ENCODE measurements at places on chromosomes 2 and 18.

DNA sequence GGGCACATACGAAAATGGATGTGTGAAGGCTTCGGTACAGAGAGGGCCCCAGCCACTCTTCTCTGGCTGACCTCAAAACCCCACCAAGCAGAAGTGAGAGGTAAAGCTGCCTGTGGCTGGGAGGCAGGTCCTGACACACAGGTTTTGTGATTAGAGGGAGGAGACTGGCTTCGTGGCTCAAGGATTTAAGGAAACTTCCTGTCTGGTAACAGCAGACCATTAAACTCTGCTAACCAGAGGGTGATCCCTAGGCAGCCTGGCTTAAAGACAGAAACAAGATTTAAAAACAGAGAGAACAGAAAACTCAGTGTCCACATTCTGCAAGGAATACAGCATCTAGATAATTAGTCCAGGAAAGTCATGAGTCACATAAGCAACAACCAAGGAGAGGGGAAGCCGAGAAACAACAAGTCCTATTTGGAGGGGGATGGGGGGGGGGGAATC, 101.9 kb downstream of the NFATC1 start:
- DNase-seq: no peak

DNA sequence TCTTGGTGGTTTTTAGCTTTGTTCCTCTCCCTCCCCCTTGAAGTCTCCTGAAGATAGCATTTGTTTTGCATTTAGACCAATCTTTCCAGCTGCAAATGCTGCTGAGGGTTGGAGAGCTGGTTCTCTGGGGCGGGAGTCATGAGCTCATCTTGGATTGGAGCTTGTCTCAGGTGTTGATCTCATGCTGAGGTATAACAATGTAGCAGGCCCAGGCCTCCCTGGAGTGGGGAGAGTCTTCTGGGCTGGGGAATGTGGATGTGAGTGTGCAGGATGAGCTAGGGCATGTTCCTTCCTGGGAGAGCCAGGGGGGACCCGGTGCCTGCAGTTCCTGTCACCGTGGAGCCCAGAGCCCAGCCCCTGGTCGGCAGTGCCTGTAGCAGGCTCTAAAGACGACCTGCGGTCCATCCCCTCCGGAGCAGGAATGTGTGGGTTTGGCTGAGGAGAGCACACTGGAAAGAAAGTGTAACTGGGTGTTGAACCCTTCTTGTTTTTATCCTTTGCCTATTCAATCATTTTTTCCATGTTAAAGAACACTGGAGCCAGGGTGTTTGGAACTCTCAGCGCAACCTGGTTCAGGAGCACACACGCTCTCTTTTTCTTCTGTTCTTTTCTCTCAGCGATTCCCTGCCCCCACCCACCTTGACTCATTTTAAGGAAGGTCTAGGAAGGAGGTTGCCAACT, 2.7 kb downstream of the ZNF532 start:
- no peak for DNase-seq

GRCh38 chr18:58632552-58632951, 3.7 kb upstream of the ALPK2 start:
- DNase-seq: no peak

- DNase-seq: no peak
Observed at GRCh38 chr2:33013684-33014110, 66.9 kb downstream of the LTBP1 start.

DNA sequence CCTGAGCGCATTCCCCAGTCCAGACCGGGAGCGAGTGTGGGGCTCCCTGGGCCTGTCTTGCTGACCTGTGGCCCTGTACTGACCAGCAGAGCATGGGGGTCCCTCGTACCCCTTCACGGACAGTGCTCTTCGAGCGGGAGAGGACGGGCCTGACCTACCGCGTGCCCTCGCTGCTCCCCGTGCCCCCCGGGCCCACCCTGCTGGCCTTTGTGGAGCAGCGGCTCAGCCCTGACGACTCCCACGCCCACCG, 5.3 kb downstream of the NEU4 start:
- DNase-seq: no peak

GRCh38 chr2:159326569-159327255, 40.2 kb upstream of the WDSUB1 start:
- no peak for DNase-seq

DNA sequence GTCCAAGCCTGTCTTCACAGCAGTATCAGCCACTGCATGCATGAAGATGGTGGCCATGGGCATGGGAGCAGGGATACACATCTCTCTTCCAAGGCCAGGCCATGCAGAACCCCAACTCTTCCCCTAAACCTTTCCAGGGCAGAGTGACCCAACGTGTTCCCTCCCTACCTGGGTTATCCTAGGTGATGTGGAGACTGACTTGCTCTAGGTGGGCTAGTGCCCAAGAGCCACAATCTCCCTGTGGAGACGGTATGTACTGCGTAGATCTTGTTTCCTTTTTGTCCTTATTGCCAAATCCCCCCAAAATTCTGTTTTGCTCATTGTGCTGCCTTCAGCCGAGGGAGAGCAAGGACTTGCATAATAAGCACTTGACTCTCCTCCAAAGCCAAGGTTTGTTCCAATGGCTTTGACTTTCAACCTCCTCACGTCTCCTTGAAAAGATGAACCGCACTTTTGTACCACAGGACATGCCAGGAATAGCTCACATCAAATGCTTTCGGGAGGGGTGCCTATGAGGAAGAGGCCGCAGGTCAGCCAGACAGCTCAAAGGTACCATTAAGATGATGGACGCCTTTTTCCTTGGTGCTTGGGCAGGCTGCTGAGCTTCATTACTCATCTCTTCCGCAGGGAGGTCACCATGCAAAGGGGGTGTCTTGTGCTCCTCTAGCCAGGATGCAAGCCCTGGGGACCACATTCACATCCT, 76.2 kb upstream of the GLI2 start:
- no peak for DNase-seq

DNA sequence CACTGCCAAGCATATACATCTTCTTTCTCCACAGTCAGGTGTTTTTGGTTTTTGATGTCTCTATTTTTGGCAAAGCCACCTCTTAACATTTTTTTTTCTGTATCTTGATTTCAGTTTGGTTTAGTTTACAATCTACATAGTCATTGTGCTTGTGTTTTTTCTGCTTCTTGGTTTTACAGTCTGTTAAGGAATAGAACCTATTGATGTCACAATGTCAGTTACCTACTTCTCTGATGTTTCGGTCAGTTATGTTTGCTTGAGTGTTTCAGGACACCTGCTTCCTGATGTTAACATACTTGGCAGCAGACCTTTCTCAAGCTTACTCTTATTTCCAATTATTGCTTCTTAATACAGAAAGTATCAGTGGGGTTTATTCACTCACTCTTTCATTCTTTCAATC, 253.3 kb downstream of the SPAG16 start:
- DNase-seq: no peak

- no peak for DNase-seq
Observed at GRCh38 chr2:14408695-14409094, 223.8 kb upstream of the LRATD1 start.

- no peak for DNase-seq
Observed at GRCh38 chr2:118611691-118612090, 235.8 kb downstream of the EN1 start.

- no peak for DNase-seq
Observed at GRCh38 chr2:41736105-41736567, 311.7 kb upstream of the PKDCC start.

DNA sequence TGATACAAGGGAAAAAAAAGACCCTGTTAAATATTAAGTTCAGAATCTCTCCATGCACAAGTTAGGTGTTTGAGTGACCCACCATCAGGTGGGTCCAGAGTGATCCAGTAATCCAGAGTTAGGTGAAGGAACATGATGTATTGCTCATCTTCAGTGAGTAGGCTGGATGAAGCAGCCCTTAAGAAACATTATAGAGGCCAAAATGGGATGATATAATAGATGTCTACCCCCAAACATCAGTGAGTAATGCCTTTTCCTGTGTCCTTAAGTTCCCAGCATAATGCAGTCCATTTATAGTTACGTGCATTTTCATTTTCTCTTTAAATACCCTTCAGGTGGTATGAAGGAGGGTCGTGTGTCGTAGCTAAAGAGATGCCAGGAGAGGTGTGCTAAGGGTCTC, 89.6 kb downstream of the MAP4K4 start:
- no peak for DNase-seq

GRCh38 chr2:99422599-99422998, 67.2 kb downstream of the REV1 start:
- DNase-seq: no peak

GRCh38 chr2:71603851-71604725, 150.7 kb downstream of the DYSF start:
- DNase-seq: peak; percentile 12

- no peak for DNase-seq
Observed at GRCh38 chr2:44934038-44934982, 7.2 kb upstream of the SIX3 start.

GRCh38 chr18:45688833-45689232, 35.1 kb upstream of the SLC14A1 start:
- peak; percentile 51 for DNase-seq

- DNase-seq: no peak
Observed at GRCh38 chr2:48347712-48348111, 182.2 kb upstream of the STON1 start.

GRCh38 chr2:202110491-202110890, 37.4 kb downstream of the KIAA2012 start:
- DNase-seq: no peak

GRCh38 chr2:226763320-226763719, 36.3 kb downstream of the IRS1 start:
- no peak for DNase-seq

DNA sequence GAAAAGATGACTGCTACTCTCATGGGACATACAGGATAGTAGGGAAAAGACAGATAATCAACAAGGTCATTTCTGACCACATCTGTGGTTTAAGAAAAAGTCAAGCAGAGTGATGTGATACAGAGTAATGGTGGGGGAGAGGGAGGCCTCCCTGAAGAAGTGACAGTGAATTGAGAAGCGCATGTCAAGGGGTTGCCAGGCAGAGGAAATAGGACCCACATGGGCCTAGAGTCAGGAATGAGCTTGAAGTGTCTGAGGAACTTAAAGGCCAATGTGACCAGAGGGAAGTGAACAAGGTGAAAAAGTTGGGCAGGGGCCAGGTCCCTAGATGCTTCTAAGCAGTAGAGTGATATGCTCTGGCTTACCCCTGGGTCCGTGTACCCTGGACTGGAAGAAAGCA, 113.5 kb upstream of the PPP1CB start:
- DNase-seq: no peak

DNA sequence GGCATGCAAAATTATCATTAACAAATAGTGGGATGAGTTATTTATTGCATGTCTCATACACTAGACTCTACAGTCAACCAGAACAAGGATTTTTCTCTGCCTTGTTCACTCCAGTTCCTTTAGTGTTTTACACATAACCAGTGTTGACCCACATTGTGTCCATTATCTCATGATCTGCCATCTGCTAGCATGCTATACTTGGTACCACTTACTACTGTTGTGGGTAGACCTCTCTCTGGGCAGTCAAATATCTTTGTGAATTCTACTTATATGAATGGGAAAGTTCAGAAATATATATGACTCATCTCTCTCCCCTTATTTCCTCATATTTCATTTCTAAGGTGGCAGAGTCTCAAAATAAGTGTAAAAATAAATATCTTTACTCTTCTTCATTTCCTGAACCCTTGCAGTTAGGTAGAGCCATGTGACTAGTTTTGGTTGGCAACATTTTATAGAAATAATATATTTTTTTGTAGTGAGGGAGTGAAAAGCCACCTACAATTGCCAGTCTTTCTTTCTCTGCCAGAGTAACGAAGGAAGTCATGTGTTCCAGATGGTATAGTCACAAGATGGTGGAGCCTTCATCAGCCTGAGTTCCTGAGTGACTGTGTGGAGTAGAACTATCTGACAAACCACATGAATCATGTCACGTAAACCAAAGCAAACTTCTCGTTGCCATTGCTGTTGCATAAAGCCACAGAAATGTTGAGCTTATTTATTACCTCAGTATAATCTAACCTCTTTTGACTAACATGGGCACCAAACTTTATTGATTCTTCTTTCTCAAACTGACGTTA, 704.0 kb downstream of the RNF144A start:
- no peak for DNase-seq

DNA sequence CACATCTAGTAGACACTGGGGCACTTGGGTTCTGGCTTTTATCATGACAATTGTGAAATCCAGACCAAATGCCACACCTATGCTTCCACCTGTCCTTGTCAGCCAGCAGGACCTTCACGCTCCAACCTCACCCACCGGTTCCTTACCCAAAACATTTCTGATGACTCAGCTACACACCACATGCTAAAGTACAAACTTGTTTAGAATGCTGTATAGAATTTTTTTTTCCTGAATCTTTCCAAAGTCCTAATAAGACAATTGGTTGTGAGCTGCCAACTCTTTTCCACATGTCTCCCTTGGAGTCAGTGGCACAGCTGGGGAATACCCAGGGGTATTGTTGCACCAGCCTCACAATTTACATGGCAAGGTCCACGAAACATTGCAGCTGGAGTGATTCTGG, 75.5 kb upstream of the LPIN2 start:
- DNase-seq: no peak

GRCh38 chr18:10928772-10929373, 220.5 kb downstream of the PIEZO2 start:
- no peak for DNase-seq

DNA sequence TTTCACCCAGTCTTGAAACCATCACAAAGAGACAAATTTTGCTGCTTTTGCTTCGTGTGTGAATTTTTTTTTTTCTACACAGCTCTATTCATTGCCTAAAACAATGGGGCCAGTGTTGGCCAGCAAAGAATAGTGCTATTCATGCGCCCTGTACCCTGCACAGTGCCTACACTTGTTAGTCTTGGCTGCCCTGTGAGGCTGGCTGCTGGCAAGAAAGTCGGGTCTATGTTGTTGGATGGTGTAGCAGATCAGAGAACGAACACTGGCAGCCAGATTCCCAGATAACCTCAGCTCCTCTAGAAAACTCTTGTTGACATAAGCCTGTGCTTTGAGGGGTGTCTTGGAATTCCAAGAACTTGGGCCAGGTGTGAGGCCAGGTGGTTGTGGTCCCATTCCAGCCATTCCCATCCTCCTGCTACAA, 455.7 kb upstream of the TCF4 start:
- no peak for DNase-seq

- no peak for DNase-seq
Observed at GRCh38 chr2:70692256-70692655, 75.7 kb downstream of the ADD2 start.

Measured in activated CD4-positive, CD25-positive, alpha-beta regulatory T cell treated with anti-CD3 and anti-CD28 coated beads, Interleukin-2, amount 50 U/mL, for 72 hours (primary cell).